Naive thymus-derived CD8-positive, alpha-beta T cell (primary cell): ENCODE measurements at places on chromosomes 2 and 18.

GRCh38 chr18:7068871-7069590, 48.6 kb downstream of the LAMA1 start:
- no peak for DNase-seq

- DNase-seq, result no peak
Observed at GRCh38 chr2:75896779-75897366, 186.2 kb upstream of the GCFC2 start.

DNA sequence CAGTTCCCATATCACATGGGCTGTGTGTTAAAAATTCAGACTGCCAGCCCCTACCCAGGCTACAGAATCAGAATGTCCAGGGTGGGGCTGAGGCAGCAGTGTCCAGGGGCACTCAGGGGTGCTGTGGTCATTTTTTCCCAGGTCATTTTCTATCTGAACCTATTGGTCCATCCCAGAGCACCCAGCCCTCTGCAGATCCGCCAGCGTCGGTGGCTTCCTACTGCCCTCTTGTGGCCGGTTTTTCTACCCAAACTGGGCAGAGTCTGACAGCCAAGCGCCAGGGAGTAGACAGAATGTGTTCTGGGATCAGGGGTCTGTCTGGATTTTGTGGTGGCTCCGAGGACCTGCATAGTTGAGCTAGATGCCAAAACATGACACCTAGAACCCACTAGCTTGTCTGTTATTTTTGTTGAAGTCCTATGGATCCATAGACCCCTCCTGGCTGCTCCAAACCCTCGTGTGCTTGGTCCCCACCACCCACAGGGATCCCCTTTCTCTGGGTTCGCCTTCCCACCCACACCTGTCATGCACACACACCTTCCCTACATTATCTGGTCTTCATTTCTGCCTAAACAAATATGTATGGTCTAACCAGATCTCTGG, 34.1 kb upstream of the RMDN2 start:
- peak; percentile 54 for DNase-seq

DNA sequence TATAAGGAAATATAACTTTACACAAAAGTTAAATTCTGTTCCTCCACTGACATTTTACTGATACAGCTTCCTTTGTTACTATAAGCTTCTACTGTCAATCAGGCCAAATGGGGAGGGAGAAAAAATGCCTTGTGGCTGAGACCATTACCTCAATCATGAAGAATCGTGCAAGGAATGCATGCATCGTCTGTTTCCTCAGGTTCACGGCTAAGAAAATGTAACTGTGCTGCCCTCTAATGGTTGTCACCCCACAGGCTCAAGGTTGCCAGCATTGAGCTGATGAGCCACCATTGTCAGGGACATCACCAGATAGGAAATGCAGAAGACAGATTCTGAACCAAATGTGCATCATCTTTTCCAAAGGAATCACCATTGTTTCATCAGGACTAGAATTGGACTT, 426.9 kb downstream of the CDH2 start:
- no peak for DNase-seq

DNA sequence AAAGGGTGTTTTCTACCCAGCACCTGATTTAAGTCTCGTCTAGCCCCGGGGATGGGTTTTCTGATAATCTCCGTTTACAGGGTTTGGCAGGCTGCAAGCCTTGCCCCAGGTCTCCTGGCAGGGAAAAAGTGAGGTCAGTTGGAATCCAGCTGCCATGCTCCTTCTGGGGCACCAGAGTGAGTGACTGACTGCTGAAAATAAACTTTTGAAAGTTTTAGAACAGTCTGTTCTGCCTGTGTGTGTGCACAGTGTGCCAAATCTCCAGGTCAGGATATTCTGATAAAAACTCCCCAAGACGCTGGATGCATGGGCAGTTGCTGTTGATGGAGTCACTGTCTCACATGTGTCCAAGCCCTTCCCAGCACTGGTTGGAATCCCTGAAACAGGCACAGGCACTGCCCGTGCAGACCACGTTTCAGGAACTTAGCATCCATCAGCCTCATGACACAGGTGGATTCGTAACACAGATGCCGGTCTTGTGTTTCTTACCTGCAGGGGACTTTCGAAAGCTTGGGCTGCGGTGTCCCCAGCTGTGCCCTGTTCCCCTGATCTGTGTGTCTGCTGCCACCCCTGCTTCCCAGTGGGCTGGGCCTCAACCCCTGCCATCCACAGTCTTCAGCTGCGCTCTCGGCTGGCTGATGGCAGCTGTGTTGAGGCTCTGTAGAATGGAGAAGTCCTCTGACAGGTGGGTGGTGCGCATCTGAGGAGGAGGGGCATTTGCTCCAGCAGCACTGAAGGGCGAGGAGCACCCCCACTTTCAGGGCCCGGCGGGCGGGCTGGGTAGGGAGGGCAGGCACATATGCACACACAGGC, 65.0 kb downstream of the SH3RF3 start:
- DNase-seq, result no peak

DNA sequence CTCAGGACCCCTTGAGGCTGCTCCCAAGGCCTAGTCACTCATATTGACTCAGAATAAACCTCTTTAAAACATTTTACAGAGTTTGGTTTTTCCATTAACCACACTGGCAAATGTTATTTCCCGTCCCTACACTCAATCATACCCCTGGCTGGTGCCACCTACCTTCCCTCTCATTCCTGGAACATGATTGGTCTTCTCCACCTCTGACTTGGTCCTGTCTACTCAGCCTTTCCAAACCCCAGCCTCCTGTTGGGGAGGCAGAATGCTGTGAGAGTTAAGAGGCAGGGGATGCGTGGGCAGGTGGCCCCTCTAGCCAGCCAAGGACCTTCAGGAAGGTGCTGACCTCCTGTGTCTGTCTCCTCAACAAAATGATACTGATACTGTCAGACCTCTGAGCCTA, 149.3 kb downstream of the CABLES1 start:
- DNase-seq, result no peak
